HS-5 (cell line): ENCODE measurements at places on chromosomes 13 and 19.

DNA sequence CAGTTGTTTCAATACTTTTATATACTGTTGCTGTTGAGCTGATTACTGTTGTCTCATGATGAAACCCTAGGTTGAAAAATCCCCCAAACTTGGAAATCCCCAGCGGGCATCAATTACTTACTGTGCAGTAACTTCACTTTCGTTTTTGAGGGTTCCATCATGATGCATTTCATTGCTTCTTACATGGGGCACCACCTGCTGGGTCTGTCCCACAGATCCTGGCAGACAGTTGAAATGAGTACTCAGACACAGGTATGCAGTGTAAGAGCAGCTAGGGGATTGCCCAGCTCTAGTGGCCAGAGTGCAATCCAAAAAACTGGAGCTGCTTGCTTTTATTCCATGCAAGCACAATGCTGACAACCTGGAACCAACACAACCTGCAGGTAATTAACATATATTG lies 132.5 kb upstream of the ZNF91 start:
- no peak for DNase-seq

DNA sequence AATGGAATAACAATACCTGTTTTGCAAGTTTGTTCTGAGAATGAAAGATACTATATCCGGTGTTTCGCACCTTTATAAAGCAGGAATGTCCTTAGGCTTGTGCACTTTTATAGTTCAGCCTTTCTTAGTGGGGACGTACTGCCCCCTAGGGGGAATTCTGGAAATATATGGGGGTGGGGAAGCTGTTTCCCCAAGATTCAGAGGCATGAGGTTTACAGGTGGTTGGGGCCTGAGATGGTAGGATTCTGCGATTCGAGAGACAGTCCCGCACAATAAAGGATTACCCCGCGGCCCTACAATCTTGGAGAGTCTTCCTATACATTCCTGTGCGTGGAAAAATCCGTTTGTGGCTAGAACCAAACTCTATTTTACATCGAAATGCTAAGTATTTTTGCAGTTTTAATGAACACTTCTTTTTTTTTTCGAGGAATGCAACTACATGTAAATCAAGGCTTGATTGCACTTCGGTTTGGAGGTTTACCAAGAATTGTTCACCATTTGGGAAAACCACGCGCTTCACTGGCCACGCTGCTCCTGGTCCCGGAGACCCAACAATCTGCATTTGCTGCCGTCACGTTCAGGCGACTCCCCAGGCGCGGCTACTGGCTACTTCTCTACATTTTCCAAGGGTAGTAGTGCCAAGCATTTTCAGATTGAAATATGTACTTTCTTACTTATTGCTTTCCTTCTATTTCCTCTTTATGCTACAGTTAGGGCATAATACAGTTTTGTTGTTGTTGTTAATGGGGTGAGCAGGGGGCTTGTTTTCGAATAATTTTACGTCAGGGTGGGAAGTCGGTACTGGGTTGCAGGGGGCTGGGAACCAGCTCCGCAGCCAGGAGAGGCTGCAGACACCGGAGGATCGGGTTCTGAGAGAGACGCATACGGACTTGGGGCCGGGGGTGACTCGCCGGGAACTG lies 830 bp downstream of the NEK5 start:
- DNase-seq, result no peak

DNA sequence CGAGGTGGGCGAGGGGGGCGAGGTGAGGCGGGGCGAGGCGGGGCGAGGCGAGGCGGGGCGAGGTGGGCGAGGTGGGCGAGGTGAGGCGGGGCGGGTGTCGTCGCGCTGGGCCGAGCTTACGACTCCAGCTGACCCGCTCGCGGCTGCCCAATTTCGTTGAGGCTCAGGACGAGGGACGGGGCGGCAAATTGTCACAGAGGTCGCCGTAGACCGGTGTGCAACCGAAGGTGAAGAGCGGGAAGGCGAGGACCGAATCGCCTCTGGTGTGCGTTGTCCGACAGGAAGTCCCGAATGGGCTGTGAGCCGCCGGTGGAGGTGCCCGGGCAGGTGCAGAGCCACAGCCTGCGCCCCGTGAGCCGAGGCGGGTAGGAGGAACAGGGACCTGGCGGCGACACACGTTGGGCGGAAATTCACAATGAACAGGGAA lies at the start of gene LACC1:
Gene LACC1, plus strand, starts transcription at position 150 of the 427 bp plus-strand sequence. CDS start 1,082 bp downstream, outside the sequence.
- DNase-seq, result no peak

GRCh38 chr13:24110011-24110410 lies 50.5 kb upstream of the SPATA13 start:
- no peak for DNase-seq

- no peak for DNase-seq
These were observed 33.5 kb downstream of the WASF3 start for GRCh38 chr13:26590951-26591350.

DNA sequence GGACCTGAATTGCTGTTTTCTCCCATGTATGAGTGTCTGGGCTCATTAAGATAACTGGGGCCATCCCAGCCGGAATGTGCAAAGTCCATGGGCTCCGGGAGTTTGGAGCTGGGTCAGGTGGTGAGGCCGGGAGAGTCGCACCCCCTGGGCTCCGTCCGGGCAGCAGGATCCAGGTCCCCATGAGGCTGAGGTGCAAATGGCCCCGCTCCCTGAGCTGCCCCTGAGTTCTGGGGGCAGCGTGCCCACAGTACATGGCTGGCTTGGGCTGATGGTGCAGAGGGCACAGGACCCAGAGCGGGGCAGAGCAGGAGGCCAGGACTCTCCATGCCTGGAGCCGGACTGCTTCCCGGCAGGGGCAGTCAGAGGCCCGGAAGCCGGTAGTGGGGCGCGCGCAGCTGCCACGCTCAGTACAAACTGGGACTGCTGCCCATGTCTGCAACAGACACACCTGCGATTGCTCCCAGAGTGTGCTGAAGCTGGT lies 136.0 kb downstream of the KDM4B start:
- no peak for DNase-seq

GRCh38 chr13:47306991-47307390 lies 410.1 kb upstream of the HTR2A start:
- DNase-seq, result no peak

GRCh38 chr13:28173793-28174192 lies 35.4 kb downstream of the PAN3 start:
- DNase-seq, result no peak

DNA sequence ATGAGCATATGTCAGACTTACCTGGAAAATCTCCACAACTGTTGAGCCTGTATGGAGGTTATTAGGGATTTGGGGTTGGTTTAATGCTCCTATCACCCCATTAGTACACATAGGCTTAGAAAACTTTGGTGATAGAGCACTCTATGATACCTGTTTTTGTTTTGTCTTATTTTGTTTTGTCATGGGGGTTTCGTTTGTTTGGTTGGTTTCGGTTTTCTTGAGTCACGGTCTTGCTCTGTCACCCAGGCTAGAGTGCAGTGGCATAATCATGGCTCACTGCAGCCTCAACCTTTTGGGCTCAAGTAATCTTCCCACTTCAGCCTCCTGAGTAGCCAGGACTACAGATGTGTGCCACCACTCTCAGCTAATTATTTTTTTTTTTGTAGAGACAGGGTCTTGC lies 70.0 kb downstream of the MZT1 start:
- DNase-seq, result no peak

GRCh38 chr19:39420769-39421168 lies 8.3 kb downstream of the PLEKHG2 start:
- no peak for DNase-seq

- DNase-seq, result no peak
These were observed 646.2 kb upstream of the ATXN8OS start for GRCh38 chr13:69461397-69461796.

DNA sequence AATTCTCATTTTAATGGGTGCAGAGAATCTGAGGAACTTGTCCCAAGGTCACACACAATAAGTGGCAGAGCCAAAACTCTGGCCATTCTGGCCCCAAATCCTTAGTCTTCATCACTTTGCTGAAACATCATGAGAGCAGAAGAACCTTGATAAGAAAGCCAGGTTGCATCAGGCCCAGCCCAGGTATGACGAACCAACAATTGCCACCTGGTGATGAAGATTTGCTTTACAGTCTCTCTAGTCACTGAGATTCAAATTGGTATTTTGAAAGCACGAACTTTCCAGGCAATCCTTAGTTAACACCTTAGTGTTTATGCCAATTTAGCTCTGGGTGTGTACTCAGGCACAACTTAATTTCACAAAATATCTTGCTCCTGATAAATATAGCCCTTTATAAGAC lies 502.7 kb upstream of the HTR2A start:
- no peak for DNase-seq

DNA sequence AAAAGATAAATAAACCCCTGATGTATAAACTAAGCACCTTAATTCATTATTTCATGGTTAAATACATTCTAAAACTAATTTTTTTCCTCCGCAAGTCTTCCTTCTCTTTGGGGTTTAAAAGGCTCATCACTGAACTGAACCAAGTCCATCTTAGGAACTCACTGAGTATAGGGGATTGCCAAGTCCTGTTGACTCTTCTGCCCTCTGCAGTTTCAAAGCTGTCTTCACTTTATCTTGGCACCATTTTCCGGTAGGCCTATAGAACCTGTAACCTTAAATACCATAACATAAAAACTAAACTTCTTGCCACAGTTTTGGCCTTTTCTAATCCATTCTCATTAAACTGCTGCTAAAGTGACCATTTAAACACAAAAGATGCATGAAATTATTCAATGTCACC lies 66.5 kb upstream of the USPL1 start:
- DNase-seq, result no peak

DNA sequence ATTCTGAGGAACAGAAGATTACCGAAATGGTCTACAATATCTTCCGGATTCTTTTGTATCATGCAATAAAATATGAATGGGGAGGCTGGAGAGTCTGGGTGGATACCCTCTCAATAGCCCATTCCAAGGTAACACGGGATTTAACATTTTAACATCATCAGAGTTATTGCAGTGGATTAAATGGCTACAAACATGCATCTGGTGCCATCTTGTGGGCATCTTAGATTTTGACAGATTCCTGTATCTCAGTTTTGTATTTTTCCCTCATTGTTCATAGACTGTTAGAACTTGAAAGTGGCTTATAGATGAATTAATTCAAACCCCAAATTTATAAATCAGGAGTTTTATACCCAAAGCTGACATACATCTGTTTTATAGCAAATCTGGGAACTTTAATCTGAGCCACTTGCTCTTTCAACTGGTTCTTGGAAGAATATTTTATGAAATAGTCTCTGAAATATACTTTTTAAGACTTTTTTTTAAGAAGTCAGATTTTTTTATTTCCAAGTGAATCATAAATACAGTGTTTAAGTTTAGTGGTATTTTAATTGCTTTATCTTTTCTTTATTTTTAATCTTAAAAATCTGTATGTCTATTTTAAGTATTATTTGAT lies 215.2 kb downstream of the NBEA start:
- DNase-seq, result no peak

DNA sequence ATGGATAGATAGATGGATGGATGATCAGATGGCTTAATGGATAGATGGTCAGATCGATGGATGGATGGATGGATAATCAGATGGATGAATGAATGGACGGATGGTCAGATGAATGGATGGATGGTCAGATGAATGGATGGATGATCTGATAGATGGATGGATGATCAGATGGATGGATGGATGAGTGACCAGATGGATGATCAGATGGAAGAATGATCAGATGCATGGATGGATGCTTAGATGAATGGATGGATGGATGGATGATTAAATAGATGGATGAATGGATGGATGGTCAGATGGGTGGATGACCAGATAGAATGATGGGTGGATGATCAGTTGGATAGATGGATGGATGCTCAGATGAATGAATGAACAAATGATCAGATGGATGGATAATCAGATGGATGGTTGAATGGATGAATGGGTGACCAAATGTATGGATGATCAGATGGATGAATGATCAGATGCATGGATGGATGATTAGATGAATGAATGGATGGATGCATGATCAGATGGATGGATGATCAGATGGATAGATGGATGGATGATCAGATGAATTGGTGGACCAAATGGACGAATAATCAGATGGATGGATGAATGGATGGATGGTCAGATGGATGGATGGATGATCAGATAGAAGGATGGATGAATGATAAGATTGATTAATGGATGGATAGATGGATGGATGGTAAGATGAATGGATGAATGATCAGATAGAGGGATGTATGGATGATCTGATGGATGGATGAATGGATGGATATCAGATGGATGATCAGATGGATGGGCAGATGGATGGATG lies 205.1 kb downstream of the TEX29 start:
- DNase-seq, result no peak

DNA sequence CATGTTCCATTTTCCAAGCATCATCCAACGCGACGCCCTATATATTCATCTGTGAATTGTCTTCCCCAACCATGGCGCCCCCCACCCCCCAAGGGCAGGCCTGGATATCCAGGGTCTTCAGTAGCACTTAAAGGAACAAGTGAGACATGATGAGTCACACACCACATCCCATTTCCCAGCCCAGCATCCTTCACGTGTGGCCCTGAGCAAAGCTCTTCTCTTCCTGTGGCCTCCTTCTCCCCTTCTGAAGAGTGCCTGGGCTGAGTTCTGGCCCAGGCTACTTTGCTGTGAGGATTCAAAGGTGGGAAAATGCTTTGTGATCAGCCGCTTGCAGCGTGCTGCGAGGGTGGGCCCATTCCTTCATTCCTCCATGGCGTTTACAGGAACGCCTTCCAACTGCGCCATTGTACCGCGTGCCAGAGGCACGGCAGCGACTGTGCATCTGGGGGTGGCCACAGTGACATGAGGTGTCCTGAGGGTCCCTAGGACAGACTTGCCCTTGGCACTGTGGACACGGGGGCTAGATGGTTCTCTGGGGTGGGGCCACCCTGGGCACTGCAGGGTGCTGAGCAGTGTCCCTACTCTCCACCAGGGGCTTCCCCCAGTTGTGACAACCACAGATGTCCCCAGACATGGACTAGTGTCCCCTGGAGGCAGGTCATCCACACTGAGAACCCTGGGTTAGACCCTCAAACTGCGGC lies 11.7 kb downstream of the PLIN4 start:
- DNase-seq, result peak; percentile 49

DNA sequence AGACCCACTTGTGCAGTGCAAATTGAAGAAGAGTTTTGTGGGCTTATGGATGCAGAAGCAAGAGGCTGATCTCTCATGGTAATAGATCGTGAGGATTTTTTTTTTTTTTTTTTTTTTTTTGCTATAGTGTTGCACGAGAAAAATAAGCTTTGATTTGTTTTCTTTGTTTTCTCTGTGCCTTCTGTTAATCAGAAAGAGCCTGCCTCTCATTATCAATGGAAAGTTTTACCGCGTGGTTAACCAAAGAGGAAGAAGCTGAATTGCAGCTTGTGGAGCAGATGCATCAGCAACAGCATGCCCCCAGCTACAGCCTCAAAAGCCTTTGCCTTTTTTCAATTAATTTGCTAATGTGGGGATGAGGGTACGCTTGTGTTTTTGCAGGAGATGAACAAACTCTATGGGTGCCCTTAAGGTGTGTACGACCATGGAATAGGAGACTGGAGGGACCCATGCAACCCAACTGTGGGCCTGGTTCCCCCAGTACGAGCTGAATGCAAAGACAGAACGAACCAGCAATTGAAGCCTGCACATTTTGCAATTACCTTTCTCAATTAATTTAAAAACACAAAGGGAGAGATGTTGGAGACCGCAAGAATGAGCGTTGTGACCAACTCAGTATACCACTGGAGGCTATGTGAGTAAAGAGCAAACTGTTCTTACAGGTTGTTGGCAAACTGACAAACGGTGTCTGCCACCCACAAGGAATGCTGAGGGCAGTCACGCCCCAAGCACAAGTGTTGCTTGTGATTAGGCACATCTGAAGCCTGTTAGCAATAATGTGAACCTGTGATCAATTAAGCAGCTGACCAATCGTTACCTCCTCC lies 58.6 kb upstream of the SPRY2 start:
- DNase-seq, result no peak

GRCh38 chr19:45467115-45467455 lies 711 bp upstream of the FOSB start:
- no peak for DNase-seq

GRCh38 chr13:93660391-93661063 lies 433.9 kb downstream of the GPC6 start:
- no peak for DNase-seq

GRCh38 chr13:39777527-39778061 lies 122.1 kb downstream of the COG6 start:
- DNase-seq, result peak; percentile 56
